ENCODE measurements at places on chromosomes 6 and 20.
A peak's percentile ranks its signal among the peaks of the same experiment; 100 is the strongest.

- DNase-seq = no peak
Observed at GRCh38 chr6:149885888-149886287, 12.0 kb downstream of the RAET1E start.

DNA sequence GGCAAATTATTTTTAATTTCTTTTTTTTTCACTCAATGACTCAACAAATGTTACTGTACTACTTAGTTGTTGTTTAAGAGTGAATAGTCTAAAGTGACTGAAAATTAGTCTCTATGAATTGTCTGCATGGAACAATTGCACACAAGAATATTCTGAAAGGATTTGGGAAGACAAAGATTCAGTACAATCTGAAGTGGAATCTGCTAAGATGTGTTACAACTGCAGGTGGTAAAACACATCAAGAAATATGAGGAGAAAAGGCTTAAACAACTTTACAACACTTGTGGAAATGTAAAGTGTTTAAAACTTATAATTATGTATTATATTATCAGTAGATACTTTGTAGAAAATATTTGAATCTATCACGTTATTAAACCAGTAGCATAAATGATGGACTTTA is 193.4 kb downstream of the WDR27 start:
- no peak for DNase-seq

- no peak for DNase-seq
Observed at GRCh38 chr6:22972771-22973170, 403.4 kb downstream of the HDGFL1 start.

DNA sequence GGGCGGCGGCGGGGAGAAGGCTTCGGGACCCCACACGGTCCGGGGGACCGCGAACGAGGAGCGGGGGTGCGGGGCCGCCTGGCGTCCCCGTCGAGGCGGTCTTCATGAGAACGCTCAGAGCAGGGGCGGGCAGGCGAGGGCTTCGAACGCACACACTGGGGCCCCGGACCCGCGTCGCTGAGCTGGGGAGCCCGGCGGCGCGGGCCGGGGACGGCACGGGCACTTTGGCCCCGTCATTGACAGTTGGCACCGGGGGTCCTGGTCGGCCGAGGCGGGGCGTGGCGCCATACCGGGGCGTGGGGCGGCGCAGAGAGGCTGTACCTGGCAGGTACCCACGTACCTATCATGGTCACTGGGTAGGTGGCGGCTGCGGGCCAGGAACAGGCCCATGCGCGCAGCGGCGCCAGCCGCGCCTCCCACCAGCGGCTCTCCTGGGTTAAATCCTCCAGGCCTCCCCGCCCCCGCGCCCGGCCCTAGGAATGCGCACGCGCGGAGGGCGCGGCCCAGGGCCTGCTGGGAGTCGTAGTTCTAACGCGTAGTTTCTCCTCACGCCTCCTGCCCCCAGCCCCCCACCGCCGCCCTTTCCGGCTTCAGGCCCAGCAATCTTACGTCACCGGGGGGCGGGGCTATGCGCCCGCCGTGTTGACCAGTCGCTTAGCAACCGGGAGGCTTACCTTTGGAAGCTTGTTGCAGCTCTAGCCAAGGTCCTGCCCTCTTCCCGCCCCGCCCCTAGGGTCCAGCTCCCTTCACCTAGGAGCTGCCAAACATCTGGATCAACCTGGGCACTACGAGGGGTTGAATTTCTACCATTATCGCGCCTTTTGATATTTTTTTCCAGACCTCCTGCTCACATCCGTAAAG is at the start of the genes PACRG and PRKN:
Gene PACRG (plus strand): TSS at position 653 of the 861 bp plus-strand sequence.
Gene PRKN (minus strand): TSS at position 445 of the 861 bp plus-strand sequence.
- peak; percentile 94 for DNase-seq

GRCh38 chr6:70738028-70738427 is 70.3 kb downstream of the SMAP1 start:
- no peak for DNase-seq

DNA sequence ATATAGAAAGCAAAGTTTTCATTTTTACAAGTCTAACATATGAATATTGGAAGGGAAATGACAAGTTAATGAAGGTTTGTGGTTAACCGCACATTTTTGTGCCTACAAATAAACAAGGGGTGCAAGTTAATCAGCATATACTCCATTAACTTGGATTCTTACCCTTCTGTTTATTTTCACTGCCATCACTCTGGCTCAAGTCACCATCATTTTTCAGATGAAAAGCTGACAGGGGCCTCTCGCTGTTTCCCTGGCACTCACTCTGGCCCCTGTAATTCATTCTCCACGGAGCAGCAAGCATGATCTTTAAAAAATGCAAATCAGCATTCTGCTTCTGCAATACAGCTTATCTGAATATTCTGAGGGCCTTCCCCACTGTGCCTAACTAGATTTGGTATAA is 29.8 kb downstream of the APCDD1L start:
- no peak for DNase-seq

- DNase-seq = no peak
Observed at GRCh38 chr20:45828589-45828988, 1.5 kb upstream of the TNNC2 start.

GRCh38 chr6:106125925-106126435 is 39.8 kb downstream of the PRDM1 start:
- DNase-seq = peak; percentile 27

GRCh38 chr6:131741688-131742393 is 31.0 kb upstream of the CTAGE9 start:
- no peak for DNase-seq

DNA sequence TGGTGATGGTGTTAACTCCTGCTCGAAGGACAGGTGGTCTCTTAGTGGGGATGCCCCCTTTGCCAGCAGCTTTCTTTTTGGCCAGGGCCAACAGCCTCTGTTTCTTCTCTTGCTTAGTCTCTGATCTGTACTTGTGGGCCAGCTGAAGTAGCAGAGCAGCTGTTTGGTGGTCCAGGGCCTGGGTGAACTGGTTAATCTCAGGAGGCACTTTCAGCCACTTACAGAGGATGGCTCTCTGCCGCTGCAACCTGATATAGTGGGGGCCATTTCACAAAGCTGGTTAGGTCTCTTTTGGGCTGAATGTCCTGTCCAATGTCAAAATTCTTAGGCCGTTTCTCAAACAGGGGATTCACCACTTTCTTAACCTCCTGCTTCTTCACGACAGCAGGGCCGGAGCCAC is 23.2 kb upstream of the LOC128125822 start:
- no peak for DNase-seq

DNA sequence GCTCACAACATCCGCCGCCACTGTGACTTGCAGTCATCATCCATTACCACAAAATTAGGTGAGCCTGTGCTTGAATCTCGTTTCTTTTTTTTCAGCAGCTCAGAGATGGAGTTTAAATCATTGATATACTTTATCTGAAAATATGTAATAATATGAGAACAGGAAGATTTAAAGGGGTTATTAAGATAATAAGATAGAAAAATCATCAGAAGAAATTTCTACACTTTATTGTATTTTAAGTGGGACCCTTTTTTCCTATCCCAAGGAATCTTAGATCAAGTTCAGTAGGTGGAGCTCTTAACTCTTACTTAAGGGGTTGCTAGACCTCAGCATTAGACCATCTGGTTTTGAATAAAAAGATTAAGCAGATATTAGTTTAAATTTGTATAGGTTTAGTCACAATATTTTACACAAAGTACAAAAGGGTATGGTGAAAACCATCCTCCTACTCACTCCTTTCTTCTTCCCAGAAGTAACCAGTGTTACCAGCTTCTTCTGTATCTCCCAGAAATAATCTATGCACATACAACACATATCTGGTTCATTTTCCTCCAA is 9.4 kb upstream of the NCOA7 start:
- no peak for DNase-seq

- DNase-seq = peak; percentile 64
Observed at GRCh38 chr20:32358883-32359632, 927 bp downstream of the ASXL1 start.

DNA sequence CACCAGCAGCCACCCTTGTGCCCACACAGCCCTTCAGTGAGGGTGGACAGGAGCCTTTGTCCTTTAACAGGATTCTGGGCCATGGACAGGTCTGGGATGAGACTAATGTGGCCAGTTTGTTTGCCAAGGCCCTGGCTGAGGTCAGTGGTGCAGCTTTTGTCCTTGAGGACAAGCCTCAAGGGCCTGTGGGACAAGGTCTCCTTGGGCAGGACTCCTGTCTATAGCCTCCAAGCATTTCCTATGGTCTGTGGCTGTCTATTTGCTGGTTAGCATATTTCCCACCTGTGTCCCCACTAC is 44.1 kb downstream of the SUN5 start:
- no peak for DNase-seq

GRCh38 chr6:33875141-33875581 is 71.4 kb upstream of the MLN start:
- DNase-seq = no peak

- DNase-seq = peak; percentile 32
Observed at GRCh38 chr6:90121982-90122381, 174.7 kb downstream of the BACH2 start.

DNA sequence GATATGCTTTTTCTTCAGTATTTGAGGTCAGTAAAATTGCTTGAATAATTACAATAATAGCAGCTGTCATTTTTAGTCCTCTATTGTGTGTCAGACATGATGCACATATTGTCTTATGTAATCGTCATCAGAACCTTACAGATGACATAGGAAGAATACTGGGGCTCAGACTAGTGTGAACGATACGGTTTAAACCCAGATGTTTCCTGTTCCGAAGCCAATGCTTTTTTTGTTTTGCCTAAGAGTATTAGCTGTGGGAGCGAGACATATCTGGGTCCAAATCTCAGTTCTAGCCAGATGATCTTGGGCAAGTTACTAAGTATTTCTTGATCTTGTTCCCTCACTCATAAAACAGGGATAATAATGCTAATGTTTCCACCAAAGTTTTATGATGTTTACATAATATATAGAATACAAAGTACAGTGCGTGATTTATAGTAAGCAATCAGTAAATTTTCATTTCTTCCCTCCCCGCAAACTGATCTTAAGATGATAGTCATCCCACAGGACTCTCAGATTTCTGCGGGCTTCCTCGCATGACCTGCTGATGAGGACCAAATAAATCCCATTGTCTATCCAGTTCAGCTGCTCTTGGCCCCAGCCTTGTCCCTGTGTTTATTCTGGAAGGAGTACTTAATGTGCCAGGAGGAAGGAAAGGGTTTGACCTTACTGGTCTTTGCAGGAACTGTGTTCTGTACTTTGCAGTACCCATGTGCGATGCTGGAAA is 98.2 kb downstream of the CAP2 start:
- DNase-seq = no peak

DNA sequence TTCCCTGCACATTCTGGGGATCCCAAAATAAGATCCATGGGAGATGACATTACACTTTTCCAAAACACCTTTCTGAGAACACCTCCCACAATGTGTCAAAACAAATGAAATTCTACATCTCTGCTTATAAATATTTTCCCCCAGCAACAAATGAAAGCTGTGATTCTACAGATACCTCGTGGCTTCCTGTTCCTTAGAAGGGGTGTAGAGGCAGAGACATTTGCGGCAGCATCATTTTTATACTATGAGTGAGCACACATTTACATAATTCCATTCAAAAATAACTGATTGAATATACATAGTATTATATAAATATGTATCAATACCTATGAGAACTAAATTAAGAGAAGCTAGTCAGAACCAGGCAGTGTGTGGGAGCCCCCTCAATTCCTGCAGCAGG is 213.9 kb upstream of the JARID2 start:
- DNase-seq = no peak

DNA sequence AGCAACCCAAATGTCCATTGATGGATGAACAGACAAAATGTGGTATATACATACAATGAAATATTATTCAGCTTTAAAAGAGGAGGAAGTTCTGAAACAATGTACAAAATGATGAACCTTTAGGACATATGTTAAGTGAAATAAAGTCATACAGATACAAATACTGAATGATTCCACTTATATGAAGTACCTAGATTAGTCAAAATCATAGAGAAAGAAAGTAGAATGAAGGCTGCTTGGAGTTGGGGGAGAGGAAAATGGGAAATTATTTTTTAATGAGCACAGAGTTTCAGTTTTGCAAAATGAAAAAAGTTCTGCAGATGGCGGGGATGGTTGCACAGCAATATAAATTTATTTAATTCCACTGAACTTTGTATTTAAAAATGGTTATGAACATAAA is 12.4 kb downstream of the COL19A1 start:
- no peak for DNase-seq

GRCh38 chr6:56647172-56647762 is 4.6 kb upstream of the DST start:
- no peak for DNase-seq

GRCh38 chr6:487956-488355 is 96.4 kb downstream of the IRF4 start:
- no peak for DNase-seq

DNA sequence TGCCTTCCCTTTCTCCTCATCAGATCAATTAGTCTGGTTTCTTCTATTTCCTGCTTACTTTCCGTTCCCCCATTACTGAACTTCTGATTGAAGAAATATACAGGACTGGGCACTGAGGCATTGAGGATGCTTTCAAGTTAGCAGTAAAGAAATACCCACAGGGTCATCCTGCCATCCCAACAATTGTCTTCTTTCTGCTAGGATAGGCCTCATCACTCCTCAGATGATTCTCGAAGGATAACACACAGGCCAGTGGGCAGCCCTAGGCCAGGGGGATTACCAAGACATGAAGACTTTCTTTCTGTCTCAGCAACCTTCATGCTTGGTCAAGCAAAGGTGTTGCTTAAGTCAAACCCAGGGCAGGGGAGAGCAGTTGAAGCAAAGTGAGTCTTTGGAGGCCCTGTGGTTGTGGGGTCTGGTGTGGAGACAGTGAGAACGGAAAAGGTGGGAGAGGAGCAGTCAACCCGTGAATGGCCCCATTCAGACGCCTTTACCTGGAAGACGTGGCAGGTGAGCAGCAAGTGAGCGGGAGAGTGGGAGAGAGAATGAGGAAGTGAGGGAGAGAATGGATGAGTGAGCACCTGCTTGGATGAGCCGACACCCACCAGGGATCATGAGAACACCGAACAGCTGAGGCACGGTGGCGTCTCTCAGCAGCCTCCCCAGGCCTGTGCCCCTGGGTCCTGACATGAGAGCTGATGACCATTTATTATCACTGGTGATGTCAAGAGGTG is 462.9 kb downstream of the PREX1 start:
- DNase-seq = no peak

DNA sequence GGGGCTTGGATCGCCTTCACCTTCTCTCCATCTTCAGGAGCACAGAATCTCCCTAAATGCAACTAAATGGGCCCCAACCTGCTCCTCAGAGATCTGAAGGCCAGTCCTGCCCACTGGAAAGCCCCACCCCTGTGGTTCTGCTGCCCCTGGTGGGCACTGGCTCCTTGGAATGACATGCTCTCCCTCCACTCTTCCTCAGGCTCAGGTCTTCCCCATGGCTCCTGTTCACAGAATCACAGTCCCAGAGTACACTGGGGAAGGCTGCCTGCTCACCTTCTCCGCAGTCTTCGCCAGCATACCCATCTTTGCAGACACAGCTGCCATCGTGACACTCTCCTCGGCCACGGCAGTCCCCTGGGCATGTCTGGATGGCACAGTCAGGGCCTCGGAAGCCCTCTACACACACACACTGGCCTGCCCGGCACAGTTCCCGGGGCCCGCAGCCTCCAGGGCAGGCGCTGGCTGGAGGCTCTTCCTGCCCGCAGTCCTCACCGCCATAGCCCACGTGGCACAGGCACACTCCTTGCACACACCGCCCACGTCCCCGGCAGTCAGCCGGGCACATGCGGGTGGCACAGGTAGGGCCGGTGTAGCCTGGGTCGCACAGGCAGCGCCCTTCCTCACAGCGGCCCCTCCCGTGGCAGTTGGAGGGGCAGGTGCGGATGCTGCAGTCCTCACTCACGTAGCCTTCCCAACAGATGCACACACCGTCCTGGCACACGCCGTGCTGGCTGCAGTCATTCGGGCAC is 13.6 kb downstream of the TNXB start:
- DNase-seq = no peak

GRCh38 chr6:45640081-45640491 is 262.4 kb upstream of the SUPT3H start:
- no peak for DNase-seq
